Kidney epithelial cell (primary cell): ENCODE measurements at places on chromosomes 7 and 10.

DNA sequence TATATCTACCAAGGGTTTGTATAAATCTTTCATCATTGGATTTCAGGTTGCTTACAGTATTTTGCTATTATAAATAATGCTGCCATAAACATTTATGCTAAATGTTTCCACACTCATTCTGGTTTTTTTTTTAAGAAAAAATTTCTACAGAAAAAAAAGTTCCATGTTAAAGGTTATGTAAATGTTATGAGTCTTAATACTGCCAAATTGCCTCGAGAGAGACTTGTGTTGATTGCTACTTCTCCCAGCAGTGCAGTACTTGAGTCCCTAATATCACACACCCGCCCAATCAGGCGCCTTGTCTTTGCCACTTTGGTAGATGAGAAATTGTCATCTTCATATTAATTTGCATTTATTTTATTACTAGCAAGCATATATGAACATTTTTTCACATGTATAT is 96.7 kb upstream of the TMEM26 start:
- DNase-seq: no peak

- DNase-seq: no peak
These were observed 71.0 kb upstream of the NANOS1 start for GRCh38 chr10:118958559-118958958.

GRCh38 chr10:14625192-14625631 is 149.5 kb downstream of the FAM107B start:
- DNase-seq: no peak

GRCh38 chr7:4181446-4181845 is 500.6 kb upstream of the FOXK1 start:
- no peak for DNase-seq

GRCh38 chr10:60508831-60509230 is 119.2 kb upstream of the ANK3 start:
- no peak for DNase-seq
